ENCODE measurements at places on chromosomes 12 and 14.

GRCh38 chr12:117981267-117981666 is 12.5 kb upstream of the KSR2 start:
- no peak for DNase-seq

DNA sequence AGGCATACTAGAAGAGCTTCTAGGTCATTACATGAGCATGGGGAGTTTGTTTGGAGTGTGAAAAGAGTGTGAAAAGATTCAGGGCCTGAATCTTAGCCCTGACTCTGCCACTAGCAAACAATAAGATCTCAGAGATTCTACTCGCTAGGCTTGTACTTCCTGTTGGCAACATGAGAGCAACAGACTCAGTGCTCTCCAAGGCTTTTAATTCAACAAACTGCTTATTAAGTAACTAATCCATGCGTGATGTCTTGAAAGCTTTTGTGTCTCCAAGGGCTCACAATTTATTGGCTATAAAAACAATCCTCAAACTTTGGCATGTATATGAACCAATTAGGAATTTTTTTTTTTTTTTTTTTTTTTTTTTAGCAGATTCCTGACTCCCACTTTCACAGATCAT is 105.1 kb downstream of the STXBP6 start:
- no peak for DNase-seq

GRCh38 chr12:25986180-25986579 is 27.7 kb downstream of the RASSF8 start:
- no peak for DNase-seq

DNA sequence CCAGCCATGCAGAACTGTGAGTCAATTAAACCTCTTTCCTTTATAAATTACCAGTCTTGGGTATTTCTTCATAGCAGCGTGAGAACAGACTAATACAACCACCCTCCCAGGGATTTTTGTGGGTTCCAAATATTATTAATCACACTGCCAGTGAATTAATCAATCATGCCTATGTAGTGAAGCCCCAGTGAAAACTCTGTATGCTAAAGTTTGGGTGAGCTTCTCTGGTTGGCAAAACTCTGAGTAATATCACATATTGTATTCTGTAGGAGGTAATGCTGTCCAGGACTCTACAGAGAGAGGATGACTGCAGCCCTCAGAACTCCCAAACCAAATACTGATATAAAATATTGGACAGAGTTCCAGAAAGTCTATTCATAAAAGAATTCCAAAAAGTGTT is 216.9 kb downstream of the RPAP3 start:
- no peak for DNase-seq

DNA sequence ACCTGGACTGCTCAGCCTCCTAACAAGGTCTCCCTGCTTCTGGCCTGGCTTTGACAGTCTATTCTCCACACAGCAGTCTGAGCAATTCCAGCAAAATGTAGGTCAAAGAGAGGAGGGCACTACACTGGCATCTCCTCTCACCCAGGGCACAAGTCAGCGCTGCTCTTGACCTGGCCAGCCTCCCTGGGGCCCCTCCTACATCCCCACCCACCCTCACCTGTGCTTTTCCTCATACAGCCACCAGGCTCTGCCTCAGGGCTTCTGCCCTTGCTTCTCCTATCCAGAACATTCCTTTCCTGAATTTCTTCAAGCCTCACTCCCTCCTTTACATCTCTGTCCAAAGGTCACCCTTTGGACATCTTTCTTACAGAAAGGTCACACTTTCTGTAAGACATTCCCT is 33.7 kb downstream of the GALNT4 start:
- no peak for DNase-seq

DNA sequence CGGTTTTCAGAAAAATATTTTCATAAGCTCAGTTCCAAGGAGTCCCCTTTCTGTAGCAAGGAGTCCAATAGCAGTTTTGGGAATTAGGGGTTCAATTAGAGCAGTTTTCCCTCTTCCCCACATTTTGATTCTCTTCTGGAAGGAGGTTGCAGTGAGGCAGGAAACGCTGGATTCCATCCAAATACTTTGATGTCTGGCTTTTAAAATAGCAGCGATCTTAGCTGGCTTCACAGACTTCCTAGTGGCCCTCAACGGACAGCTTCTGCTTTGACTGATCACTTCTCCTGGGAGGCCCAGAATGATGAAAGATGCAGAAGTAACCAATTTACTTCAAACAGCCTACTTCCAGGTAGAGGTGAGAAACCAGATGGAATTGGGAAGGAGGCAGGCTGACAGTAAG is 63.1 kb downstream of the C12orf75 start:
- DNase-seq = no peak

DNA sequence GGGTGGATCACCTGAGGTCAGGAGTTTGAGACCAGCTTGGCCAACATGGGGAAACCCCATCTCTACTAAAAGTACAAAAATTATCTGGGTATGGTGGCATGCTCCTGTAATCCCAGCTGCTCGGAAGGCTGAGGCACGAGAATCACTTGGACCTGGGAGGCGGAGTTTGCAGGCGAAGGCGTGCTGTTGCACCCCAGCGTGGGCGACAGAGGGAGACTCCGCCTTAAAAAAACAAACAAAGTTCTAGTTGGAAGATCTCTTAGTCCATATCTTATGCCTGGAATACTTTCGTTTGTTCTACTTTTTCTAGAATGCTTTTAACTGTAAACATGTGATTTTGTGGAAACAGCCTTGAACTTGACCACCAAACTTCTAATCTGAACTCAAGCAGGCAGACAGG is 38.7 kb downstream of the PPHLN1 start:
- peak; percentile 44 for DNase-seq

- DNase-seq = no peak
These were observed 11.4 kb upstream of the SPSB2 start for GRCh38 chr12:6884539-6884938.

Data from WTC11 (cell line).